Activated T-cell treated with anti-CD3 and anti-CD28 coated beads, Interleukin-2, amount 50 U/mL, for 72 hours (primary cell): ENCODE measurements at places on chromosomes 3 and 15. TPM values are rescaled to one million over a fixed set of nuclear protein-coding genes. Genes with fewer than 3 reads are reported as not detected.
A peak's percentile ranks its signal among the peaks of the same experiment; 100 is the strongest.

The FGF12 gene
- not detected for total RNA-seq

The TBC1D5 gene
- total RNA-seq = 52.4 TPM

The CHDH gene
- total RNA-seq = 0.69 TPM

GRCh38 chr3:40309925-40310695, 603 bp downstream of the EIF1B start:
- H3K27ac ChIP-seq = peak overlapping the region; percentile 100
- no peaks in the 10 kb centered on the region for H3K27me3 ChIP-seq
- DNase-seq = peak; percentile 46
- peaks cover 4% of the 10 kb centered on the region for H3K36me3 ChIP-seq
- H3K4me3 ChIP-seq = peak overlapping the region; percentile 99

DNA sequence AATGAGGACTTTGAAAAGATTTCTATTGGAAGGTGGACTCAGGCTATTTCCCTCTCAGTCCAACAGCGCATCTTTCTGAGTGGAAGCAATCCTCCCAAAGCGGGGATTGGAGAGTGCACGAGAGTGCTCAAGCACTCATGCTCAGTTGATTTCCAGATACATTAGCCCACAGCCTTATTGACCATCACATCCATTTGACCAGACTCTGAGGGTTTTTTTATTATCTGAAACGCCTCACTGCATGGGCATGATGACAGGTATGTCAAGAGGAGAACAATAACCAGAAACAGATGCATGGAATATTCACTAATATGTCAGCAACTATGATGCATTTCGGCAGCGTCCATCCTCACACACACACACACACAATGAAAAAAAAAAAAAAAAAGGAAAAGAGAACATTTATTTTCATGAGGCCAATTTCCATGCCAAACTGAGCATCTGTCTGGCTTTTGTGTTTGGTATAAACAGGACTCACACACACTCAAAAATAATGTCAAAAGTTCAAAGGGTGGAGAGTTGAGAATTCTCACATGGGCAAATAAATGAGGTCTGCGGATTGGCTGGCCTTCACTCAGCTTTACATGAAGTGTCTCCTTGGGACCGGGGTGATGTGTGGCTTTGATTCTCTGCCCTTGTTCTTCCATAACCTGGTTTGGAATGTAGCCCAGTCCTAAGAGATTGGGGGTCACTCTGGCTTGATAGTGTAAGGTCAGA, 371.6 kb downstream of the MCTP2 start:
- H3K4me1 ChIP-seq = peaks cover 8% of the 10 kb centered on the region
- peaks cover 78% of the 10 kb centered on the region for H3K27me3 ChIP-seq
- H3K4me3 ChIP-seq = no peak overlapping the region
- no peak for DNase-seq
- no peak overlapping the region for H3K27ac ChIP-seq
- no peaks in the 10 kb centered on the region for H3K36me3 ChIP-seq

DNA sequence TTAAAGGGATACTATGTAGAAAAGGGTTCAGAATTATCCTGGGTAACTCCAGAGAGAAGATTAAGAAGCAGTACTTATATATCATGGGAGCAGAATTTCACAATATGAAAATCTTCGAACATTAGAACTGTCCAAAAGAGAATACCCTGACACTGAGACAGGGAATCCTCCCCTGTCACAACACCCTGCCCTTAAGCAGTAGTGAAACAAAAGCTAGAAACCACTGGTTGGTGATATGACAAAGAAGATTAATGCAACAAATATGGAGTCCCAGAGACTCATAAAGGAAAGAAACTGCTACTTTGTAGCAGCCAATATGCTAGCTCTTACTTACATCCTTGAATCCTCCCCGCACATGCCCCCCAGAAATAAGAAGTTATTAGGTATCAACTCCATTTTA, 18.5 kb downstream of the MIX23 start:
- H3K27me3 ChIP-seq = no peaks in the 10 kb centered on the region
- H3K4me1 ChIP-seq = peaks cover 49% of the 10 kb centered on the region
- peak overlapping the region; percentile 96 for H3K4me3 ChIP-seq
- peaks cover 11% of the 10 kb centered on the region for H3K36me3 ChIP-seq
- peak overlapping the region; percentile 99 for H3K27ac ChIP-seq
- peak; percentile 13 for DNase-seq

DNA sequence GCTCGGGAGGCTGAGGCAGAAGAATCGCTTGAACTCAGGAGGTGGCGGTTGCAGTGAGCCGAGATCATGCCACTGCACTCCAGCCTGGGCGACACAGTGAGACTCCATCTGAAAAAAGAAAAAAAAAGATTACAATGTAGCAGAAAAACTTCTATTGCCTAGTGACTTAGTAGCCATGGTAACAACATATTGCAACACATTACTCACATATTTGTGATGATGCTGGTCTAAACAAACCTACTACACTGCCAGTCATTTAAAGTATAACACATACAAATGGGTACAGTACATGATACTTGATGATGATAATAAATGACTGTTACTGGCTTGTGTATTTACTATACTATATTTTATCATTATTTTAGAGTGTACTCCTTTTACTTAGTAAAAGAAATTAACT, 125.6 kb downstream of the PLOD2 start:
- H3K27ac ChIP-seq = no peak overlapping the region
- DNase-seq = no peak
- no peaks in the 10 kb centered on the region for H3K27me3 ChIP-seq
- H3K36me3 ChIP-seq = peaks cover 4% of the 10 kb centered on the region
- H3K4me1 ChIP-seq = no peaks in the 10 kb centered on the region

- no peak overlapping the region for H3K4me3 ChIP-seq
- DNase-seq = no peak
- no peaks in the 10 kb centered on the region for H3K36me3 ChIP-seq
- H3K27me3 ChIP-seq = no peaks in the 10 kb centered on the region
- H3K4me1 ChIP-seq = no peaks in the 10 kb centered on the region
Measured at GRCh38 chr3:160081958-160082533, 93.4 kb downstream of the IL12A start.
